ENCODE measurements at places on chromosomes 1 and 21.
A peak's percentile ranks its signal among the peaks of the same experiment; 100 is the strongest.

GRCh38 chr21:33302055-33302454 is 22.7 kb upstream of the IFNAR1 start:
- no peak for DNase-seq

GRCh38 chr1:47679826-47680225 is 242.0 kb downstream of the FOXD2 start:
- no peak for DNase-seq

DNA sequence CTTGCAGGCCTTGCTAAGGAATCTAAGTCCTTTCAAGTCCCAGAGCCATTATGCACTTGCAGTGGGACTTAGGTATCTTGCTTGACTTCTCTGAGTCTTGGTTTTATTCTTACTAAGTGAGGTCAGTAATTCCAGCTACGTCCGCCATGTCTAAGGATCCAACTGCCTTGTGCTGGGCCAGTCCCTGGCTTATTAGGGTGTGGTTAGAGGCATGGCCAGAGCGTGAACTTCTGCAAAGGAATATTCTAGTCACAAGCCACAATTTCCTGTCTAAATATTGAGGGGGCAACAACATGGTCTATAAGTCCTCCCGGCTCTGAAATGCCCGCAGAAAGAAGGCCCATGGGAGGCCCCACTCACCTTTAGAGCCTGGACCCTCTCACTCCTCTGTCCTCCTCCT is 82.9 kb downstream of the TMEM53 start:
- DNase-seq, result no peak

- peak; percentile 90 for DNase-seq
Observed at GRCh38 chr1:98870959-98871903, 133.4 kb downstream of the PLPPR5 start.

GRCh38 chr1:224205438-224205840 is 22.4 kb downstream of the DEGS1 start:
- DNase-seq, result no peak

GRCh38 chr1:215958841-215959240 is 391.7 kb downstream of the KCTD3 start:
- no peak for DNase-seq

DNA sequence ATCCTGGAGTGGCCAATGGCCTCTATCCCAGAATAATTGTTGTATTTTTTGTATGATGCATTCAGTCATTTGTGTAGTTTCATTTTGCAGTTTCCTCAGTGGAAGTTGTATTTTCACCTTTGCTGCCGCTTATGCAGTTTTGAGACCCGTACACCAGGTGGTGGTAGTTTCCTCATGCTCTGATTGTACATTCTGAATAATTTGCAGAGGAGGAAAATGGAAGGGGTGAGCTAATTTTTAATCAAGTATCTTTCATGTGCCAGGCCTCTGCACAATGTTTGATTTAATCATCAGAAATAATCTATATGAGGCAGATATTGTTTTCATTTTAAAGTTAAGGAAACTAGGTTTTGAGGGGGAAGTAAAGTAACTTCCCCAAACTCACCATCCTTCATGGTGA is 29.5 kb downstream of the HLX start:
- DNase-seq, result no peak

DNA sequence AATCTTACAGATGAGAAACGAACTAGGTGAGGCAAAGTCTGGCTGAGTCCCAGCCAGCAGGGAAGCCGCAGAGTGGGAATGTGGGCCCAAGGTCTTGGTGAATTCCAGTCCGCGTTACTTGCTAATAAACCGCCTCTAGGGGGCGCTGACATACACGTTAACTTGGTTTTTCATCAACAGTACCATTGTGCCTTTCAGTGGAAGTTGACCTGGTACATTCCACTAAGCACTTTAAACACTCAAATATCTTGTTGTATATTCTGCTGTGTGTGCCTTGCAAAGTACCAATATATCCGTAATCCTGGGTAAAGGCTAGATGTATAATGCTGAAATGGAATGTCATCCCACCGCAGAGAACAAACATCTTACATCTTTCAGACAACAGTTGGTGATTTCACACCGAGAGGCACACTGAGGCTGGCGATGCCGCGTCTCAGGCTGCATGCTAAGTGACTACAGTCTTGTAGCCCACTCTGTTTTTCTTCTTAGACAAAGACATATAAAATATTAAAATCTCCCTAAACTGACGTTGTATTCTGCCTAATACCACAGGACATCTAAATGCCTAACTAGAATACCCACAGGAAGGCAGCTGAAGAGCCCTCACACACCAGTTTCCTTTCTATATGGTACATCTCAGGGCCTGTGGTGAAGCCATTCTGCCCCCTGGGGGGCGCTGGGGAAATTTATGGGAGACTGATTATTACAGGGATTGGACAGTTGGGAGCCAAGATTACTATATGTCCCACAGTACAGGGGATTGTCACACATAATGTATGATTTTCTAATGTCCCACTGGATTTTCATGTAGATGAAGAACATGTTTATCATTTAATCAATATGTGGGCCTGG is 49.2 kb upstream of the C1orf198 start:
- peak; percentile 84 for DNase-seq

GRCh38 chr1:74571493-74571800 is 59.0 kb upstream of the LRRC53 start:
- DNase-seq, result no peak

- no peak for DNase-seq
Observed at GRCh38 chr1:27377760-27378495, 3.3 kb upstream of the FCN3 start.

DNA sequence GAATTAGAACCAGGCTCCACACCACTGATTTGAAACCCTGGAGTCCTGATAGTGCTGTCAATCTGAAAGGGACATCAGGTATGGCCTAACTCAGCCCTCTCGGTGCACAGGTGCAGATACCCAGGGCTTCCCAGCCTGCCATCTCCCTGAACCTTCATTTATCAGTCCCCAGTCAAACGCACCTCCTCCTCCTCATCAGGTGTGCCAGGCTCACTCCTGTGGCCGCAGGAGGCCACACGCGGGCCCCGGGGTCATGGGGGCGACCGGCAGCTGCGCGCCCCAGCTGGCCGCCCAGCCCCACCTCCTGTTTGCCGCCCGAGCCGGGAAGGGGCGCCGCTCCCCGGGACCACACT is 572 bp downstream of the FUCA1 start:
- DNase-seq, result peak; percentile 19

GRCh38 chr1:155890251-155890650 is 20.9 kb downstream of the RIT1 start:
- DNase-seq, result no peak

GRCh38 chr1:200299571-200299970 is 110.3 kb downstream of the ZNF281 start:
- no peak for DNase-seq

GRCh38 chr1:83747853-83748482 is 251.0 kb downstream of the TTLL7 start:
- DNase-seq, result no peak

DNA sequence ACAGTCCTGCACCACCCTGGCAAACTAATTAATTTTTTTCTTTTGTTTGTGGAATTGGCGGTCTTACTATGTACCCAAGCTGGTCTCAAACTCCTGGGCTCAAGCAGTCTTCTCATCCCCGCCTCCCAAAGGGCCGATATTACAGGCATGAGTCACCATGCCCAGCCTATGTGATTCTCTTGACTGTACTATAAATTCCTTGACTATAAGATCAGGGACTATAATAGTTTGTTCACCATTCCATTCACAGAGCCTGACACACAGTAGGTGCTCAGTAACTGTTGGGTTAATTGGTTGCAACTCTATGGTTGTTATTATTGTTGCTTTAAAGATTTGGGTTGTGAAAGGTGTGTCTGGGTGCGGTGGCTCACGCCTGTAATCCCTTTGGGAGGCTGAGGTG is 17.2 kb downstream of the DAP3 start:
- no peak for DNase-seq

- DNase-seq, result no peak
Observed at GRCh38 chr1:1565340-1565739, 9.3 kb downstream of the SSU72 start.

- peak; percentile 80 for DNase-seq
Observed at GRCh38 chr1:150464422-150464826, 22.8 kb upstream of the TARS2 start.

DNA sequence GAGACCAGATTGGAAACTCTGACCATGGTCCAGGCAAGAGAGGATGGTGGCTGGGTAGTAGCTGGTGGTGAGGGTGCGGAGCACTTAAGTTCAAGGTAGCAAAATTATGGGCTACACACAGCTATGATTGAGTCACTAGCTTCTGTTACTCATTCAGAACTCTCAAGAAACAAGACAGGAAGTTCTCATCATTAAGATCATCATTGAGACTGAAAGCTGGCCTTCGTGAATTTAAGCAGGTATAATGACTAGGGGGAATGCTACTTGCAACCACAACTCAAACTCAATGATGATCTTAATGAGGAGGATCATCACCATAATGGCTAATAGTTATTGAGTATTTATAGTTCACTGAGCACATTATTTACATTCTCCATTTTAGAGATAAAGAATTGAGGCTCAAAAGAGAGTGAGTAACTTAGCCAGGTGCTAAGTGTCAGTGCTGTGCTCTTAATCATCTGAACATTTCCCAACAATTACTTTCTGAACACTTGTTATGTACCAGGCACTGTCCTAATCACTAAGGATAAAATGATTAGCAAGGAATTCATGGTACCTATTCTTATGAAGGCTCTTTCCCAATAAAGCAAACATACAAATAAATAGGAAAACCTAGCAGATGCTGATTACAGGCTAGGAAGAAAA is 286.3 kb upstream of the C1orf105 start:
- no peak for DNase-seq

DNA sequence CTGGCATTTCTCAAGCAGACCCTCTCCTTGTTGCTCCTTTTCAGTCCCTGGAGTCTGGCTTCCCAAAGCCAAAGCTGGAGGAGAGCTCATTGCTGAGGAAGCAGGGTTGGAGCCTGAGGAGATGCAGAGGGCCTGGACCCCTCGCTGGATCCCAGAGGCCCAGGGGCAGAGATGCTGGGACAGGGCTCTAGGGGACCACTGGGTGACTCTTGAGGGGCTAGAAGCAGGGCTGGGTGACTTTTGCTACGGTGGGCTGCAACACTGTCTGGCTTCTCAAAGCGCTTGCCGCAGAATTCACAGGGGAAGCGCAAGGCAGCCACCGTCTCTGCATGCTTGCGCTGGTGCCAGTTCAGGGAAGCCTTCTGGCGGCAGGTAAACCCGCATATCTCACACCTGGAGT is 8.8 kb downstream of the ZNF692 start:
- DNase-seq, result no peak

- no peak for DNase-seq
Observed at GRCh38 chr1:27217401-27217800, 17.0 kb upstream of the WDTC1 start.

GRCh38 chr1:10673109-10673711 is 123.2 kb downstream of the CASZ1 start:
- no peak for DNase-seq

DNA sequence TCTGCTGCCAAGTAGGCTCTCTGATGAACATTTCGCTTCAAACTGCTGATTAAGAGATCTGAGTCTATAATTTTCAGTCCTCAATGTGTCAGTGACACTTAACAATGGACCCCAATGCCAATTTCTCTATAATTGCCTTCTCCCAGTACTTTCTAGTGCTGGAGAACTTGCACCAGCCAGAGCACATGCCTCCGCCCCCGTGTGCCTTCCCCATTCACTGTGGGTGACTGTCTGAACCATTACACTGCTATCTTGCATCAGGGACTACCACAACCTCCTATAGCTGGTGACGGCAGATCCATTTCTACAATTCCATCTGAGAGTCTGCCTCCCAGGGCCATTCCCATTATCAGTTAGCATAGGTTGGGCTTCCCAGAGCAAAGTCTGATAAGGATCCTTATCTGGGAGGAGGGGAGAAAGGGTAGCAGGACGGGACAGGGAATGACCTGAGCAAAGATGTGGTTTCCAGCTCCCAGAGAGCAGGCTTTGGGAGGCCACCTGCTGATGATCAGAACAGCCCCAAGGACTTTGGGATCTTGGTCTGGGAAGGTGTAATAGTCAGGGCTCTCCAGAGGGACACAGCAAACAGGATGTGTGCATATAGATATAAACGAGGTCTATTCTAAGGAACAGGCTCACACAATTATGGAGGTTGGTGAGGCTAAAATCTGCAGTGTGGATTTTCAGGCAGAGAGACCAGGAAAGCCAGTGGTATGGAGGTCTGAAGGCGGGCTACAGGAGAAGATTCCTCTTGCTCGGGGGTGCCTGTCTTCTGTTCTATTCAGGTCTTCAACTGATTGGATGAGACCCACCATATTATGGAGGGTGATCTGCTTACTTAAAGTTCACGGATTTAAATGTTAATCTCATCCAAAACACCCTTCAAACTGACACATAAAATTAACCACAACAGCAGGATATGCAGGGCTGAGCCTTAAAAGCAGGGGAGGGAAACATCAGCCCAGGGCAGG is 238.2 kb downstream of the PTPRU start:
- DNase-seq, result no peak

GRCh38 chr1:243623841-243624240 is 226.2 kb downstream of the AKT3 start:
- no peak for DNase-seq

GRCh38 chr1:28194326-28195035 is 18.0 kb upstream of the PTAFR start:
- no peak for DNase-seq

- DNase-seq, result no peak
Observed at GRCh38 chr1:47618222-47618720, 180.4 kb downstream of the FOXD2 start.

DNA sequence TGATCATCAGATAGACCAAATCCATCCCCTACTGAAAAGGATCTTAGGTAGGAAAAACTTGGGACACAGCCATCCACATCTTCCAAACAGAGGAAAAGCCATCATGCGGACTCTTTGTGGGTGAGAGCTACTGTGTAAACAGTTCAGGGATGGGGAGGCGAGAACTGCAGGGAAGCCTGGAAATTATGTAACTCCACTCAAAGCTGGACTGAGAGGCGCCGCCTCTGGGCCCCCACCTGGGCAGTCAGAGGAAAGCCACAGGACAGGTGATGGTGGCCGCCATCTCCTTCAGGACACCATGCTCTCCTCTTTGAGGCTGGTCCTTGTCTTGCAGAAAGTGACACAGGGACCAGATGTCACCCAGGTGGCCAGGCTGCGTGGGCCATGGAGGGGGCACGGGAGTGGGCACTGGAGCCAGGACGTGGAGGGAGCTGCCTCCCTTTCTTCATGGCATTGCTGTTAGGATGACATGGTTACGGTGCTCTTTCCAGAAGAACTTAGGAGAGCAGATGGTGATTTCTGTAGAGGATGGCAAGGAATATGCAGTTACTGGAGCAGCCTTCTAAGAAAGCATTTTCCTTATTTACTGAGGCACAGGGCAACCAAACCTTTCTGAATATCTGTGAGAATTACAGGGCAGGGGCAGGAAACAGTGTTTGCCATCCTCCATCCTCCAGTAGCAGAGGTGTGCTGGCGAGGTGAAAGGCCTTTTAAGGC is 32.0 kb upstream of the TDRD10 start:
- DNase-seq, result no peak

GRCh38 chr1:226908419-226908818 is 31.7 kb upstream of the COQ8A start:
- no peak for DNase-seq

- peak; percentile 50 for DNase-seq
Observed at GRCh38 chr1:226656601-226657277, 82.3 kb downstream of the ITPKB start.
